H9 (cell line): ENCODE measurements at places on chromosomes 5 and 9.

GRCh38 chr9:3756071-3756470 lies 230.3 kb upstream of the RFX3 start:
- no peak for DNase-seq

DNA sequence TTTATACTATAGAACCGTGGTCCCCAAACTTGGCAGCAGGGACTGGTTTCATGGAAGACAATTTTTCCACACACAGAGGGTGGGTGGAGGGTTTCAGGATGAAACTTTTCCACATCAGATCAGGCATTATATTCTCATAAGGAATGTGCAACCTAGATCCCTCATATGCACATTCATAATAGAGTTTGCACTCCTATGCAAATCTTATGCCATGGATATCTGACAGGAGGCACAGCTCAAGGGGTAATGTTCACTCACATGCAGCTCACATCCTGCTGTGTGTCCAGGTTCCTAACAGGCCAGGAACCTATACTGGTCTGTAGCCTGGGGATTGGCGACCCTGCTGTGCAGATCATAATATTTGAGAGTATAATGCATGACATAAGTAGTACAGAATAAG lies 1802.2 kb upstream of the ACO1 start:
- no peak for DNase-seq

- DNase-seq: no peak
Observed at GRCh38 chr9:132547976-132548730, 34.3 kb upstream of the BARHL1 start.

GRCh38 chr5:54883374-54884194 lies 101.8 kb downstream of the ESM1 start:
- DNase-seq: peak; percentile 73

DNA sequence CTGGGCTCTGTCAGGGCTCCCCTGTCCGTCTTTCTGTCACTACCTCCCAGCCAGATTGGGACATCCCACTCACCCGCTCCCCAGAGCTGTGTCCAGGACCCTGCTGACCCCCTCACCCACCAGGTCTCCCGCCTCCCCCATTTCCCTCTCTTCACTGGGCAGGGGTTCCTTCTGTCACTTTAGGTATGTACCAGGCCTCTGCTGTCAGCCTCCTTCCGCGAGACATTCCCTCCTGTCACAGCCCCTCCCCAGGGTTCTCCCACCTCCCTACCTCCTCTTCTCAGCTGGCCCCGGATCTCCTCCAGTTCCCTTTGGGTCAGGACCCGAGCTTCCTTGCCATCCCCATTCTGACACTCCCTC lies 488 bp downstream of the POLR1E start:
- DNase-seq: no peak

DNA sequence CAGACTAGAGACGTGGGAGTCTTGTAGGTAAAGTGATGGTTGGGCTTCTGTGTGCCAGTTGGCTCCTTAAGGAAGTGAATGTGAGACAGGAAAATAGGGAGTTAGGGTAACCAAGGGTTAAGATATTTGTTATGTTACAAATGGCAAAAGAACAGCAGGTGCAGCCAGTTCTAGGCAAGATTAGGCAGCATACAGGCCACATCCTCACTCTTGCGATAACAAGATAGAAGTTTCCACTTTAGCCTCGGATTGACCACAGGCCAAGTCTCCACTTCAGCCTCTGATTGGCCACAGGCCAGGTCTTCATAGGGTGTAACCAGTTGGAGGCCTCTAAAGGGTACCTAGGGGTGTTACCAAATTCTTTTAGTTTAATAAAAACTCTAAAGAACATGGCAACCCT lies 54.6 kb upstream of the ABCA1 start:
- no peak for DNase-seq

GRCh38 chr9:114220061-114220541 lies 64.8 kb downstream of the COL27A1 start:
- no peak for DNase-seq

- no peak for DNase-seq
Observed at GRCh38 chr9:130189840-130190239, 17.6 kb downstream of the NCS1 start.

GRCh38 chr5:149280802-149281201 lies 9.1 kb downstream of the AFAP1L1 start:
- DNase-seq: no peak

DNA sequence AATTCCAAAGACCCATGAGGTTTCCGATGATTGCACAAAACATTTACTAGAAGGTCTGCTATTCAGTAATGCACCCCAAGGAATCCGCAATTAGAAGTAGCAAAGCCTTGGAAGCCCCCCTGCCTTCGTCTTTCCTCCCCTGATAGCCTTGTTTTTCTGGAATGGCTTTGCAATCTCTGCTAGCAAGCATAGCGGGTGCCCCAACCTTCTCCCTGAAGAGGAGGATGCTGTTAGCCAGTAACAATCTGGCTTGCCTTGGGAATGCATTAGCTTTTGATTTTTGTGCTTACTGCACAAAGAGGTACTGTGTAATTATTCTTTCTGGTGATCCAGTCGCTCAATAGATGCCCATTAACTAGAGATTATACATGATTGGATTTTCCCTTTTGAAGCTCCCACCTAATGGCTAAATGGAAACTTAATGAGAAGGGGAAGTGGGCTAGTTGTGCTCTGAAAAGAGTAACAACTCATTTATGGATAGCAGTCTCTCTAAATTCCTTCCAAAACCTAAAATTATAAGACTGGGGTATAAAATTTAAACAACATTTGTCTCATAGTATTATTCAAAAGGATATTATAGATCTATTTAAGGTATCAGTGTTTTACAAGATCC lies 91.6 kb downstream of the FBXW11 start:
- DNase-seq: no peak

DNA sequence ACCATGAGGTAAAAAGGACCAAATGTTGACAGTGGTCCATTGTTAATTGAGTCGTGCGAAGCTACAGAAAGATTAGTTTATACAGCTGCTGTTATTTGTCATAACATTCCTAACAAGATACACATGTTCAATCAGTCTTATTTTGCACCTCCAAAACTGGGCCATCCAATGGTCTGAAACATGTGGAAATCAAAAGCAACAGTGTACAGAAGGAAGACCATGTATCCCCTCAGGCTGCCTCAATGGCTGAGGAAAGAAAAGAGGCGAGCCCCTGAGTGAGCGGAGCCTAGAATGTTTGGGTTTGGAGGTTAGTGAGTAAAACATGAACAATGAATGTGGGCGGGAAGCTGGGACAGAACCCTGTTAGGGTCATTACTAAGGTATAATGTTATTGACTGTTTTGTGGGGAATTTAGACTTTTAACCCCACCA lies 35.6 kb downstream of the NFIB start:
- DNase-seq: no peak

DNA sequence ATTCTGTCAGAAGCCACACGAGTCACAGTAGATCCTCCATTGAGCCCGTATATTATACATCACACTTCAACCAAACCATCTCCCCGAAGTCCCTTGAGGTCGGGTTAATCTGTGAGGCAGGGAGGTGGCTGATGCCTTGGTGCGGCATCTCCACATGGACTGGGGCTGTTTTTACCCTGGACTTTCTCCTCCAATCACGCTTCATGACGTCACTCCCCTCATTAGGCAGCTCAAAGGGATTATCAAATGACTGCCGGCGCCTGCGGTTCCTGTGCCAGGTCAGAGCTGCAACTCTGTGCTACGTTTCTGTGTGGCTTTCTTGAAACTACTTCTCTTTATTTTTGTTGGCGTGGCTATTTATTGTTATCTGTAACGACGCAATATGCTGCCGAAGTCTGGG lies 53.7 kb downstream of the TMOD1 start:
- DNase-seq: no peak

DNA sequence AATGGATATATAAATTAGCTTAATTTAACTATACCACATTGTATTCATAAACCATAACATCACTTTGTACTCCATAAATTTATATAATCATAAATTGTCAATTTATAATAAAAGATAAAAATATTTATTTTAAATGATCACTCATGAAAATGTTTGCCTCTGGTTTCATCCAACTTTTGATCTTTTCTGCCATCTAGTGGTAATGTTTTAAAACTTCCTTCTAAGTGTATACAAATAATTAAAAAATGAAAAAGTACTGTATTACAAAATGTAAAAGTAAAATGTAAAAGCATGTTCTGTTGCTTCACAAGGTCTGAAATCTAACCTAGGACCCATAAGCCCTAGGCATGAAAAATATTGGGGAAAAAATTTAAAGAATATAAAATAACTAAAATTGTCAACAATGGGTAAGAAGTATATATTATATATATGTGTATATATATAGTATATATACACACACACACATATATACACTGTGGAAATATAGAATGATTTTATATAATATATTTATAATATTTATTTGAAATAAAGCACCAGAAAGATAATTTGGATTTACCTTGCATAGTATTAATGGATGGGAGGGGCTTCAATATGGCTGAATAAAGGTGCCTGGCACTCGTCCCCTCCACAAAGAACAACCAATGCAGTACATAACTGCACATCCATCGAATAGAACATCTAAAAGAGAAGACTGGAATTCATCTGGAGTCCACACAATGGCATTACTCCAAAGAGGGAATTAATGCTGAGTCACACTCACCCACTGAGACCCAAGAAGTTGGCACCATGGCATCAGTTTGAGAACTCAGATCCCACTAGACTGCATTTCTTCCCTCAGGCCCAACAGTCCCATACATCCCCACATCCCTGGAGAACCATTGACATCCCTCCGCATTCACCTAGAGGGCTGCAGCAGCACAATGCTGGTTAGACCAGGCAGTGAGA lies 32.5 kb downstream of the ANXA1 start:
- DNase-seq: no peak

GRCh38 chr9:137464291-137464999 lies 5.3 kb upstream of the NSMF start:
- DNase-seq: no peak

- no peak for DNase-seq
Observed at GRCh38 chr9:19985081-19985480, 196.2 kb upstream of the SLC24A2 start.

DNA sequence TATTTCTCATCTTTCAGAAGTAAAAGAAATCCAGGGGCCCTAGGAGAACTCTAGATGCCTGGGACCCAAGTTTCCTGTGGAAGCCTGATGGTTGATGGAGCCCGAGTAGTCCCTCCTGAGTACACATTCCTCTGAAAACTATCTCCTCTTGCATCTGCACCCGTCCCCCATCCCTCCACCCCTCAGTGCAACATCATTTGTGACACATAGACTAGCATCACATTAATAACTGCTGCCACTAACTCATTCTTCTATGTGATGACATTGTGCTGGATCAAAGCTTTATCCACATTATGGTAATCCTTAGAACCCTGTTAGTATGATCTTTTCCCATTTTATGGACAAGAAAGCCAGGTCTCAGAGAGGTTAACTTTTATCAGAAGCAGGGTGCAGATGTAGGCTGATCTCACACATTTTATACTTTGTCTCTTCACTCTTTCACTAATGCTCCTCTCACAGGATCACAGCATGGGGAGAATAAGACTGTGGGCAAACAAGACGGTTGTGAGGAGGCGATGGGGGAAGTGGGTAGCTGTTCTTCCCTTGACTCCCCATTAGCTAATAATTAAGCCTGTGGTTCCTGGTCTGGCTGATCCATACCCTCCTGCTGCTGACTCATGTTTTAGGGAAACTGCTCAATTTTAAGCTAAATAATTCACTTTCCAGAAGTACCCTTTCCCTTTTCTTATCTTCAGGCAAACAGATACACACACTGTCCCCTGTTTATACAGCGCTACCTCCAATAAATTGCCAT lies 3.9 kb upstream of the HK3 start:
- DNase-seq: no peak

DNA sequence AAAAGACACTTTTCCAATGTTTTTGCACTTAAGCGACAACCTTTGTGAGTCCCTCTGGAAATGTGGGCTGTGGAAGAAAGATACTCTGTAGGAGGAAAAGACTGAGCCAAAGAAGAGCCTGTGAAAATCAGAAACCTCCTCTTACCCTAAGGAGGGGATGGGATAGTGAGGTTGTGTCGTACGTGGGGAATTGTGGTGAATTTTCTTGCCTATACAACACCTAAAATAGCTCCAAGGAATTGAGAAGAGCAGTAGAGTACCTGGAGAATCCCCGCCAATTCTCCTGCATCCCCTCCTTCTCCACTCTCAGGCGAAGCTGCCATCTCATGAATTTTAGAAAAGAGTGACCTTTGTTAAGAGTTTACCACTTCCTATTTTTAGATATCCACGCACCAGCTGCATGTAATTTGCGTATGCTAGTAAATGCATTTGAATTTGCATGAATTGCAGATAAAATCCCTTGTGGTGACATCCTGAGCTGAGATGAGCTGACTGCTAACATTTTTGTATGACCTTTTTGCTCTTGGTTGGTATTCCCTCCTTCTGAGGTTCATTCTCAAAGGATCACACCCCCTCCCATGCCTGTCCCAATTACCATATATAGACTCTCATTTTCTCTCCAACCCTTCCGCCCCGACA lies 147.2 kb downstream of the PCSK5 start:
- no peak for DNase-seq

- DNase-seq: no peak
Observed at GRCh38 chr5:157336423-157336744, 70.5 kb downstream of the CYFIP2 start.

- DNase-seq: no peak
Observed at GRCh38 chr9:78605041-78606000, 308.4 kb downstream of the PSAT1 start.

- no peak for DNase-seq
Observed at GRCh38 chr5:79844571-79844970, 146.5 kb downstream of the MTX3 start.

DNA sequence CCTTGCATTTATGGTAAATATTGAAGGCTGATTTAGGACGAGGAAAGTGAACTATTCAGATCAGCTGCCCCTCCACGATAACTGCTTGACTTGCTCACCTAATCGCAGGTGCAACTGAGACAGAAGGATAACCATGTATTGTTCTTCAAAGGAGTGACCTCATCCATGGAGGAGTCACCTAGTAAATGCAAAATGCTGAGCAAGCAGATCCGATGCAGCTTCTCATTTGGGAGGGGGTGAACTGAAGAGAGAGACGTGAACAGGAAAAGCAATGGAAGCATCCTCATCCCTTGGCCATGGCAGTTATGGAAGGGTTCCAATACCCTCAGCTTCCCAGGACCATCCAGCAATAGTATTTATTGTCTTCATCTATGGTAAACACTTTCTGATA lies 47.5 kb downstream of the RASGRF2 start:
- no peak for DNase-seq

- no peak for DNase-seq
Observed at GRCh38 chr5:24621792-24622191, 23.0 kb downstream of the CDH10 start.

DNA sequence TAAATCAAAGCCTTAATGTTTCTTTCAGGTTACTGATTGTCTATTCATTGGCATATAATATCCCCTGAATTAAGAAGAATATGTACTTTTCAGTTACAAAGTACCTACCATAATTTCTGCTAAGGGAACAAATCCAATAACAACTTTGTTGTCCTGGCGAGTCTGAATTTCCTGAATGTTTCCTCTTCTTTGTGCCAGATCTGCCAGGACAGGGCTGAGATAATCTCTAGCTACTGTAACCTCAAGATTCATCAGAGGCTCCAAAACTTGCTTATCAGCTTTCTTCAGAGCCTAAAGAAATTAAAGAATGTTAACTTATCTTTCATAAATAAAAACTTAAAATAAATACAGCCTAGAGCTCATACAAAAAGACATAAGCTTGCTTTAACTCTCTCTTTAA lies 37.2 kb downstream of the HEXB start:
- no peak for DNase-seq

GRCh38 chr5:68227532-68228160 lies 12.1 kb downstream of the PIK3R1 start:
- no peak for DNase-seq
